ENCODE measurements at places on chromosomes 12 and 14. TPM values are rescaled to one million over a fixed set of nuclear protein-coding genes. Genes with fewer than 3 reads are reported as not detected.

Gene ADCY4
- 115 TPM for total RNA-seq

Gene PRH2
- not detected for total RNA-seq

Gene NKX2-1
- total RNA-seq, result not detected

Gene FAM222A
- 1.0 TPM for total RNA-seq

Gene PLD4
- total RNA-seq, result not detected

Gene P2RX2
- total RNA-seq, result not detected

Gene CMA1
- total RNA-seq, result not detected

Gene KRT8
- 43.1 TPM for total RNA-seq

Gene KRT6C
- not detected for total RNA-seq

Gene MED6
- 24.0 TPM for total RNA-seq

Gene PLCZ1
- not detected for total RNA-seq

Gene SMIM41
- total RNA-seq, result not detected

Gene APOF
- total RNA-seq, result not detected

Data from glomerular endothelial cell (primary cell).